ENCODE measurements at places on chromosomes 2 and 18. TPM values are rescaled to one million over a fixed set of nuclear protein-coding genes. Genes with fewer than 3 reads are reported as not detected.

CCDC85A gene
- total RNA-seq: 0.22 TPM

FSIP2 gene
- not detected for total RNA-seq

DQX1 gene
- 0.05 TPM for total RNA-seq

KCNIP3 gene
- 1.5 TPM for total RNA-seq

SCG2 gene
- 0.82 TPM for total RNA-seq

PAX3 gene
- total RNA-seq: not detected

Measured in A549 treated with GW870086 at 1 μM for 4 hours (cell line).